ENCODE measurements at places on chromosomes 3 and 15.

GRCh38 chr3:185361920-185362319 is 1.0 kb upstream of the MAP3K13 start:
- DNase-seq: no peak

DNA sequence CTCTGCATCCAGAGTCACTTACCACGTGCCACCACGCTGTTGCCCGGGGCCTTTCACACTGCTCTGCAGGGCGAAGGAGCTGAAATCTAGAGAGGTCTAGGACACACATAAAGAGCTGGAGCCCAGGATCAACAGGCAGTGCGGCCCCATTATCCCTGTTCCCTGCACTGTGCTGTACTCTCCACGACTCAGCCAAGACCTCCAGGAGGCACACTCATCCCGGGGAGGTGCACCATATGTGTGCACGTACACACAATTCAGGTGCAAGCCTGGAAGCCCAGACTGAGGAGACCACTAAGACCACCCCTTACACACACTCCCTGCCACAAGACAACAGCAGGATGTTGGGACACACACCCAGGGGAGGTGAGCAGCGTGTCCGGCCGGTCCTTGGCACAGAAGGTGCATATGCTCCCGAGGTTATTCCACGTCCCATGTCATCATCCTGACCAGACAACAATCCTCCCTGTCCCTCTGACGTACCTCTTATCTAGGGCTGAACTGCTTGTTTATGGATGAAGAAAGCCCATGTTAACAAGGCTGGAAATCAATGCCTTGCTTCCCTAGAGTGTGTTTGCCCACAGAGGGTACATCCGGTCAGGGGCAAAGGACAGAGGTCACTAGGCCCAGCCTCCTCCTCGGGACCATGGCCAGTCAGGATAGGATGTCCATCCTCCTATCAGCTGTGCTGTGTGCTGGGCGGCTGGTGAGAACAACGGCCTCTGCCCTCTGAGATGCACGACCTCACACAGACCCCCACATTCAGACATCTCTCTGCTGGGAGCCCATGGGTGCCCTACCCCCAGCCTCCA is 16.1 kb downstream of the KLF15 start:
- DNase-seq: no peak

DNA sequence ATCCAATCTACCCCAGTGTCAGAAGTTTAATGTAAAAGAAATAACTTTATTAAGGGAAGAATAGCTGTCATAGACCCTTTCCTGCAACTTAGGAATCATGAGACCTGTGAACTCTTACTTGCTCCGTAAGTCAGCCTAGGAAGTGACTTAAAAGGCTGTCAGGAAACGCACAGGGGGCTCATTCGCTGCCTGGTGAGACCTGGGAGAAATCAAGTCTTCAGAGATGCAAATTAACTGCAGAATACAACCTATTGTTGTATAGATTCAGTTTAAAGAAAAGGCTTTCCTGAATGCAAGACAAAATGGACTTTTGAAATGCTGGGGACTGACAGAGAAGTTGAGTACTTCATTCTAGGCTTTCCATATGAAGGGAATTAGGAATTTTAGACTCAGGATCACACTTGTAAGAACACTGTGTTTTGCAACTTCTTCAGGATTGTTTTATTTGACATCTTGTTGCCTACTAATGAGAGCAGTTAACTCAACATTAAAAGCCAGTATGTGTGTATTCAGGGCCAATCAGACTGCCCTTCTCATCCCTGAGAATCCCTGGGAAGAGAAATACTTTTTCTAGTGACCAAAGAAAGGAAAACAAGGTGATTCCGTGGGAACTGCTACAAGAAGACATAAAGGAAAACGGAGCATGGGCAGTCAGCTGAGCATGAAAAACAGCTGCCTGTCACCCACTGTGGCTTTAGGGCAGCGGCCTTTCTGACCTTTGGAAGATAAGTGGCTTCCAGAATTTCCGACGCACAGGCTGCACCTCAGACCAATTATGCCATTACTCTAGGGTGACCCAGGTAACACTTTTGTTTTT is 18.5 kb upstream of the DPPA4 start:
- DNase-seq: no peak

- DNase-seq: no peak
These were observed 50.4 kb downstream of the MCF2L2 start for GRCh38 chr3:183378008-183378407.

- no peak for DNase-seq
These were observed 60.6 kb upstream of the RPL35A start for GRCh38 chr3:197889204-197889930.

DNA sequence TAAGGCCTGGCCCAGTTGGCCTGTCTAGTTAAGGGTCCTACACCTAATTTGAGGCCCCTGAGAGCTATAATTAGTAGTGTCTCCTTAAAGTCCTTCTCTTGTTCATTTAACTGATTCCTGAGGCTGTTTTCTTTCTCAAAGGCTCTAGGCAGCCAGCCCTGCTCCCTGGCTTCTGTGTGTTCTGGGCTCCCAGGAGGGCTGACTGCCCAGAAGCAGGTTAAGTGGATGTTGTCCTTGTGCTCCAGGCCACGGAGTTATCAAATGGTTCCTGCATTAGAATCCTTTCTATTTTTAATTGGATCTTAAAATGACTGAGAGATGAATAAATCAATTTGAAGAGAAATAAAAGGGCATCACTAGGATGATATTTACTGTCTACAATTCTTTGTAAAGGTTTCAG is 140.0 kb downstream of the SNRK start:
- DNase-seq: no peak

- no peak for DNase-seq
These were observed 8.6 kb downstream of the GALNT15 start for GRCh38 chr3:16183082-16183481.

GRCh38 chr15:72034351-72034750 is 83.6 kb downstream of the MYO9A start:
- no peak for DNase-seq

- peak; percentile 73 for DNase-seq
These were observed 1.5 kb downstream of the SNRPN start for GRCh38 chr15:24956111-24956838.

- no peak for DNase-seq
These were observed 16.7 kb upstream of the CCDC174 start for GRCh38 chr3:14634763-14635400.

- no peak for DNase-seq
These were observed 992.2 kb downstream of the DIPK2A start for GRCh38 chr3:144963810-144964209.

GRCh38 chr15:43184407-43185124 is 637 bp upstream of the CCNDBP1 start:
- no peak for DNase-seq

DNA sequence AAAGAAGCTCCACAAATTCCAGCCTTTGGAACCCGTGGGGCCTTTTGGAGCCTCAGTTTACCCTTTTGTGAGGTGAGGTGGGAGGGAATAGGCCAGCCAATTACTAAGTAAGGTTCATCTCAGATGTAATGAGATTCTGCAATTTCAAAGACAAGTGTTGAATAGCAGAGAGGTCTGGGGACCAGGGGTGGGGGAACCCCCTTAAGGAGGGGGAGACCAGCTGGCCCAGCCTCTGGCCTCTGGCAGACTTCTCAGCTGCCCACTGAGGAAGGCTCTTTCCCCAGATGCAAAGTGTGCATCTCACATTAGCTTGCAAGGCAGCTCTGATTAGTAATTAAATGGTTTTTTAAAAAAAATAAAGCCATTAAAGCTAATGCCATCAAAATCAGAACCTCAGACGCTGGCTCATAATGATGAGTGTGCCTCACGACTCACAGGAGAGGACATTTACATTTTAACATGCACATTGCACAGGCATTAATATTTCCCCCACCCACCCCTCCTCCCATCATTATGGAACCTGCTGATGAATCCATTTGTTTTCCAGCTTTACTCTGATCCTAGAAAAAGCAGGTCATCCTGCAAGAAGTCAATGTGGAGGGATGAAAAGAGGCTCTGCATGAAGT is 176.7 kb upstream of the TLE3 start:
- DNase-seq: no peak

- DNase-seq: no peak
These were observed 1.3 kb downstream of the HDDC3 start for GRCh38 chr15:90930861-90931574.

- no peak for DNase-seq
These were observed 235.4 kb downstream of the EBLN2 start for GRCh38 chr3:73296859-73297258.

DNA sequence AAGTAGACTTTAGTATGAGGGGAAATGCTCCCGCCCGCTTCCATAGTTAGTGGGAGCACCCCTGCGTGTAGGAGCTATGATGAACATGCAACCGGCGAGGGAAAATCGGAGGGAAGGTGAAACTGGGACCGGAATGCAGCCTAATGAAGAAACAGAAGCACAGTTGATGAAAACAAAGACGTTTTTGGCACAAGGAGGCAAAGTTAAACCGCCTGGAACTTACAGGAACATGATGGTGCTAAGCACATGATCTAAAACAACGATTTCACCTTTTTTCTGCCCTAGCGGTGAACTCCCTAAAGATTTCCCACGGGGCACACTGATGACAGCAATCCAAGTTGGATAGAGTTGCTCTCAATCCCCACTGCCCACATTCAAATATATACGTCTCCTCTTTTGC is 49.4 kb upstream of the SPATA12 start:
- DNase-seq: no peak

DNA sequence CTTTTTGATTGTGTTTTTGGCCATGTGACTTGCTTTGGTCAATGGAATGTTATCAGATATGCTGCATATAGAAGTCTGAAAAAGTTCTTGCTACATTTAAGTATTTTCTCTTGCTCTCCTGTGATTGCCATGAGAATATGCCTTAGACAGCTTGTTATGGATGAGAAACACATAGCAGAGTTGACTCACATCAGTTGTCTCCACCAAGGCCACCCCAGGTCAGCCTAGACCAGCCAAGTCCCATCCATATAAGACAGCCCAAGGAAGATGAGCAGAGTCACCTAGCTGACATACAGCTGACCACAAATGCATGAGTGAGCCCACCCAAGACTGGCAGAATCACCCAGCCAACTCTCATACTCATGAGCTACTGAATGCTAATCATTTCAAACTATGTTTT is 153.0 kb downstream of the THRB start:
- no peak for DNase-seq

GRCh38 chr15:85482894-85483293 is 102.5 kb downstream of the AKAP13 start:
- DNase-seq: no peak

DNA sequence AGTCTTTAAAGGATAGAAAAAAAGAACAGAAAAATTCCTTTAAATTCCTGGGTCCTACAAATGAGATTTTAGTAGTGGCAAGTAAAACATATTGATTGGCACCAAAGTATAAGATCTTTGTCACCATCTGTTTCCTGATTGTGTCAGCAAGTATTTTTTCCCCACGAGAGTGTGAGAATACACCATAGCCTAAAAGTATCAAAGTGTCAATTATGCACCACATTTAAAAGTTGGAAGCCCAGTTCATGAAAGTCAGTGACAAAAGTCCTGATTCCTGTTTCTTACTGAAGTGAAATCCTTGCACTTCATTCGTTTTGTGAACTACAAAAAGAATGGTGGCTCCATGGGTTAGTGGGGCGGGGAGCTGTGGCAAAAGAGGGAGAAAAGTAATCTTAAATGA is 83.8 kb upstream of the DPH6 start:
- DNase-seq: no peak

DNA sequence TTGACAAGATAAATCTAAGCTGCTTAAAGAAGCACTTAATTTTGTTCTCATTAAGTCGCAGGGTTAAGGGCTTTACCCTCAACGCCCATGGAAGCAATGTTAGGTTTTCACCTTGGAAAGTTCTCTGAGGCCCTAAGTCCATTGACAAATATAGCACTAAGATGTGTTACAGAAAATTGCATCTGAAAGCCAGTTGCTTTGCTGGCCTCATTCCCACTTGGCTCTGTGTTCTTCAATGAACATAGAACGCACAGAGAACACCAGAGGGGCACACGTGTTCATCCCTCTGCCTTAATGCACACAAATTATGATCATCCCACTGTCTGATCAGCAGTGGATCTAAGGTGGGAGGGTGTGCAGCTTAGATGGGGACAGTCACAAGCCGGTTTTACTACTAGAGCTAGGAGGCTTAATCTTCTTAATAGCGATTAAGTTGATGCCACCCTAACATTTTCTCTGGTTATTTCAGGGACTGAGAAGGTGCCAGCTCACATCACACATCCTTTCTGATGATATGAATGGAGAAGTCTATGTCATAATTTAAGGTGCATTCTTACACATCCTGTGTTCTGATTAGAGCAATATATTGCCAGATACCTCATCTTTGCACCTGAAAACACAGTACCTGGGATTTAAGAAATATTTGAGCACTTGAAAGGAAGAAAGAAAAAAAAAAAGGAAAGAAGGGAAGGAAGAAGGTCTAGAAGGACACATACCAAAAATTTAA is 224.4 kb upstream of the ICE2 start:
- no peak for DNase-seq

GRCh38 chr15:60548101-60548500 is 69.2 kb upstream of the ICE2 start:
- DNase-seq: no peak

DNA sequence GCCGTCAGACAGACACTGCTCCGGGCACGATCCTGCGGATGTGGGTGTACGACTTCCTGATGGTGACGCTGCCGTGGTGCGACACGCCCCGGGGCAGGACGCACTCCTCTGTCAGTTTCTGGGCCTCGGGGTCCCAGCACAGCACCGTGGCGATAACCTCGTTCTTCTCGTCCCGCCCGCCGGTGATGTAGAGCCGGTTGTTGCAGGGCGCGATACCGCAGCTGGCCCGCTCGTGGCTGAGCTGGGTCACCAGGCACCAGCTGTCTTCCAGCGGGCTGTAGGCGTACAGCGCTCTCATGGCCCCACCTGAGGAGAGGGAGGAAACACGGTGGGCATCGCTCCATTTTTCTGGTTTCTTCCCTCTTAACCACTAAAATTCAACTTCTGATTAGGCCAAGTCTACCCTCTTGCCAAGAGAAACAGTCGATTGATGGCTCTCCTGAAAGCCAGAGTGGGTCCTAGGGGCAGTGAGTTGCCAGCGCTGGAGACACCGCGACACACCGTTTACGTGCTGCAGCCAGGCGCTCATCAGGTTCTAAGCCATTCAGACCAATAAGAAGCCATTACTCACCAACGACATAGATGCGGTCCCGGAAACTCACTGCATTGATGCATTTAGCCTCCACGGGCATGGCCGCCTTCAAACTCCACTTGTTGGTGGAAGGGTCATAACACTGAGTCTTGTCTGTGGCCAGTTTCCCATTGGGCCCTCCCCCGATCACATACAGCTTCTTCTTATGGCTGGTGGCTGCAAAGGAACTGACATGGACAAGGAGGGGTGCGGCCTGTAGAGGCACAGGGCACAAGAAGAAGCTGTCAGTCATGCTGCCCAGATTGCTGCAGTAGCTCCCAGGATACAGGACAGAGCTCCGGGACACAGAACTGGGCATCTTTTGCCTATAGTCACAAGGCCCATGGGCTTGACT is 63.3 kb downstream of the KLHL6 start:
- no peak for DNase-seq

DNA sequence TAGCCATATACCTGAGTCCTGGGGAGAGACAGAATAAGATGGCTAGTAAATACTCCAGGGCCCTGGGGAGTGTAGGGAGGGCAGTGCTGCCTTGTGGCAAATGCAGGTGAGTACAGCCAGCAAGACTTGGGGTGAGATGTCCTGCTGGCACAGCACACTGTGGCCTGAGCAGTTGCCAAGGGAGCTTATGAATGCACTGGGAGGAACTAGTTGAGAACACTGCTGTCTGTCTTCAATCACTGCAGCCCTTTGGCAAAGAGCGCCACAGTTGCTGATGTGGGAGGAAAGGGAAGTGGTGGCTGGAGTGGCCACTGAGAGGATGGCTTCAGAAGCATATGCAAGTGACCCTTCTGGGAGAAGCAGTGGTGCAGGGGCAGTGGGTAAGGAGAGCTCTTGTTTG is 264.6 kb downstream of the RORA start:
- DNase-seq: no peak

GRCh38 chr3:141087778-141088130 is 36.6 kb downstream of the SPSB4 start:
- no peak for DNase-seq

- DNase-seq: no peak
These were observed 356.9 kb downstream of the SV2B start for GRCh38 chr15:91456921-91457320.
